ENCODE measurements at places on chromosomes 16 and 17.

DNA sequence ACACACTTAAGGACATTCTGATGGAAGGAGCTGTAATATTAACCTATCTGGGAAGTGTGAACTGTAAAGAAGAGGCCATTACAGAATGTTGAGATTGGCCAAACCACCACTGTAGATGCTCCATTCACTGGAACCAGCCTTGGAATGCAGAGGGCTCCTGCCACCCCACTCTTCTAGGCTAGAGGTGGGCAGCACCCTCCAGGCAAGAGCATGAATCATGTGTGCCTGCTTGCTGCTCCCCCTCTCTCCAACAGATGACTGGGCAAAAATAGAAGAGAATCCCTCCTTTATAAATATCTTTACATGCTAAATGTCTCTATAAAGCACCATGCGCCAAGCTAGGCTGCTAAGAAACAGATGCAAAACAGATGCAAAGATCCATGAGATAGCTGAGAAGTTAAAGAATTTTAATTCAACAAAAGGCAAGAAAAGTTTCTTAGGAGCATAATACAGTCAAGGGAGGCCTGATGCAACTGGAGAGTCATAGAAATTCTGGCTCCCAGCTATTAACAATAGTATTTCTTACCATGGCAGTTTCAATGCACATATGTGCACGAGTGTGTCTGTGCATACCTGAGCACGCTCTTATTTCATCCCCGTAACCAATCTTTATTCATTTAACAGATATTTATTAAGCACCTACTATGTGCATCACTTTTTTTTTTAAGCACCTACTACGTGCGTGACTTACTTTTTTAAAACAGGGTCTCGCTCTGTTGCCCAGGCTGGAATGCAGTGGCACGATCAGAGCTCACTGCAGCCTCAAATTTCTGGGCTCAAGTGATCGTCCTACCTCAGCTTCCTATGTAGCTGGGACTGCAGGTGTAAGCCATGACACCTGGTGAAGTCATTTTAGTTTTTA lies 53.6 kb downstream of the GRIN2A start:
- no peaks in the 10 kb centered on the region for H3K36me3 ChIP-seq
- no peak for DNase-seq
- no peak overlapping the region for H3K4me3 ChIP-seq

DNA sequence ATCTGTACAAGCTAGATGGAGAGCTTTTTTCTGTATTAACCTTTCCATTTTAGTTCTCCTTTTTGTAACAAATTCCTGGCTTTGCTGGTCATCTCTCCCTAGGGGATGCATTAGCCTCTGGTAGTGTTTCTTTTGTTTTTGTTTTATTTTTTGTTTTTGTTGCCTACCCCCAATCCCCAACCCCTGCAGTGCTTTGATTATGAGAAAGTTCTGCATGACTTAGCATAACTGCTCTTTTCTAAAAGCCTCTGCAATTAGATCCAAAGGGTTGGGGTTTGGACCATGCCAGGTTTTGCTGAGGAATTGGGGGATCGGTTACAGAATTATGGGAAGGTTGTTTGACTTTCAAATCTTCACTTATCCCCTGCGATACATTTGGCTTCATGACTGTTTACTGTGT lies 98.2 kb downstream of the ADAMTS18 start:
- no peaks in the 10 kb centered on the region for H3K36me3 ChIP-seq
- H3K4me1 ChIP-seq, result no peaks in the 10 kb centered on the region
- no peak overlapping the region for H3K4me3 ChIP-seq

DNA sequence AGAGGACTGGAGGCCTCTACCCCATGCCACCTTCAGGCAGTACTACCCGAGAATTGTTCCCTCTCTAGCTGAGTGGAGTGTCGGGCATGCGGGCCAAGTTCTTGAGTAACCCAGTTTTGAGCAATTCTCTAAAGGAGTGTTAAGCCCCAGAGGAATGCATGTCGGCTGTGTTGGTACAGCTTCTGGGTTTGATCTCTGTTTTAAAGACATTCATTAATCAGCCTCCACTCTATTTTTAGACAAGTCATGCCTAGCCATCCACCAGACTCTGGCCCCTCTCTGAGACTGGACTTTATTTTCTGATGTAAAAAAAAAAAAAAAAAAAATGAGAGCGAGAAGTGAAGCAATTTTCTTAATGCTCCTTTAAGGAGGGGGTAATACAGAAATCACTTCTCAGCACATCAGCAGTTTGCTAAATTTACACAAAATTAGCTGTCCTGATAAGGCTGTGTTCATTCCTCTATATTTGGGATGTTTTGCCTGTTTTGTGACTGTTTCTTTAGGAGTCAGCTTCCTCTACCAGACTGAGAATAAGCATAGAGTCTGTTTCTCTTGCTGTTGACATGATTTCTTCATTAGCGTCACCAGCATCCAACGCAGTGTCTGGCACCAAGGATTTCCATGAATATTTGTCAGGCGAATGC lies 88.7 kb downstream of the AXIN2 start:
- no peak for DNase-seq
- no peak overlapping the region for H3K4me3 ChIP-seq
- peak overlapping the region; percentile 9 for H3K27ac ChIP-seq
- peaks cover 21% of the 10 kb centered on the region for H3K4me1 ChIP-seq
- no peaks in the 10 kb centered on the region for H3K36me3 ChIP-seq

DNA sequence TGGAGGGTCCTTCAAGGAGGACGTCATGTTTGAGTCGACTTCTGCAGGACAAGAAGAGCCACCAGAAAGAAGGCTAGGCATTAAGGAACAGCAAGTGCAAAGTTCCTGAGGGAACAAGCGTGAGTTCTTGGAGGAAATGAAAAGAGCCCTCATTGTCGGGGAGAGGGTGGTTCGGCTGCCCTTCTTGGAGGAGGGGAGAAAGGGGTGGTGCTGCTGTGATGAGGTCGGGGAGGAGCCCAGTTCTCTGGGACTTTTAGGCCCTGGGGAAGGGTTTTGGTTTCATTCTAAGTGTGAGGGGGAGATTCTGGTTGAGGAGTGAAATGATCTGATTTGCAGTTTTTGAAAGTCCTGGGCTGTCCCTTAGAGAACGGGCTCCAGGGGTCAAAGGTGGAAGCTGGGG lies 4.1 kb downstream of the BICDL2 start:
- no peaks in the 10 kb centered on the region for H3K36me3 ChIP-seq
- H3K4me1 ChIP-seq, result peaks cover 31% of the 10 kb centered on the region
- H3K27me3 ChIP-seq, result peaks cover 87% of the 10 kb centered on the region
- no peak overlapping the region for H3K4me3 ChIP-seq

DNA sequence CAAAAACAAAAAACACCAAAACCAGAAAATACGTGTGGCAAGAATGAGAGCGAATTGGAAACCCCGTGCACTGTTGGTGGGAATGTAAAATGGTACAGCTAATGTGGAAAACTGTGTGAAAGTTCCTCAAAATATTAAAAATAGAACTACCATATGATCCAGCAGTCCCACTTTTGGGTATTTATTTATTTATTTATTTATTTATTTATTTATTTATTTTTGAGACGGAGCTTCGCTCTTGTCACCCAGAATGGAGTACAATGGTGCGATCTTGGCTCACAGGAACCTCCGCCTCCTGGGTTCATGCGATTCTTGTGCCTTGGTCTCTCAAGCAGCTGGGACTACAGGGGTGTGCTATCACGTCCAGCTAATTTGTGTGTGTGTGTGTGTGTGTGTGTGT lies 29.5 kb upstream of the MAPK3 start:
- no peak overlapping the region for H3K27ac ChIP-seq
- H3K27me3 ChIP-seq, result no peaks in the 10 kb centered on the region
- H3K4me3 ChIP-seq, result no peak overlapping the region
- H3K4me1 ChIP-seq, result no peaks in the 10 kb centered on the region
- no peak for DNase-seq

GRCh38 chr17:74345433-74346241 lies 16.0 kb downstream of the BTBD17 start:
- no peaks in the 10 kb centered on the region for H3K36me3 ChIP-seq
- no peaks in the 10 kb centered on the region for H3K4me1 ChIP-seq
- DNase-seq, result no peak
- no peak overlapping the region for H3K4me3 ChIP-seq

Data from left ventricle myocardium inferior (tissue), 1 donor.